ENCODE measurements at places on chromosomes 2 and 18.

DNA sequence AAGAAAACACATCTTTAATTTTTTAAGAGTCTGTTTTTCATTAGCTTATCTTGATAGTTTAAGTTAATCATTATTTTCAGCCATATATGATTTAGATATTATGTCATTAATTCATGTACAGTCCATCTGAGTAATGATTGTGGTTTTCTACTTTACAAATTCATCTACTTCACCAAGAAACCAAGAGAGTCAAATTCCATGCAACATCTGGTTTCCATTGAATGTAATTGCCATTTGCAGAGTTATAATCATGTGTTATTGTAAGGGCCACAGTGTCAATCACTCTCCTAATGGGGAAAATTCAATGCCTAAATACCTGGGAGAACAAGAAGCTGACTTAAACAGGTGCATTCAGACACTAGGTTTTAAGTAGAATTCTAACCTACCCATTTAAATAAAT is 217.2 kb upstream of the OSR1 start:
- DNase-seq = no peak

- no peak for DNase-seq
These were observed 7.6 kb downstream of the FSIP2 start for GRCh38 chr2:185745864-185746859.

DNA sequence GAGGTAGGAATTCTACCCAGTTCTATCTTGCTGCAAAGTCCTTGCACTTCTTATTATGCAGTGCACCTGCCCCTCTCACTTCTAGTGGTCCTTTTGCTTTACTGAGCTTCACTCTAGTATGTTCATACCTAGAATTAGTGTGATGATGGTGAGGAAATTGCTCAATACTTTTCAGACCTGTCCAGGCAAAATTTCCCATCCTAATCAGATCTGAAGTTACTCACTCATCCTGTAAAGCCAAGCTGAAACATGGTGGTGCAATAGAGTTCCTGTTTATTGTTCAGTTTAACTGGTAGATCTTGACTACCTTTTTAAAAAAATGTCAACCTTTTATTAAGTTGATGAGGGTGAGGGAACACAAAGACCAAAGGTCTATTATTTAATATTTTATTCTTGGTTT is 12.6 kb upstream of the FIGN start:
- no peak for DNase-seq

DNA sequence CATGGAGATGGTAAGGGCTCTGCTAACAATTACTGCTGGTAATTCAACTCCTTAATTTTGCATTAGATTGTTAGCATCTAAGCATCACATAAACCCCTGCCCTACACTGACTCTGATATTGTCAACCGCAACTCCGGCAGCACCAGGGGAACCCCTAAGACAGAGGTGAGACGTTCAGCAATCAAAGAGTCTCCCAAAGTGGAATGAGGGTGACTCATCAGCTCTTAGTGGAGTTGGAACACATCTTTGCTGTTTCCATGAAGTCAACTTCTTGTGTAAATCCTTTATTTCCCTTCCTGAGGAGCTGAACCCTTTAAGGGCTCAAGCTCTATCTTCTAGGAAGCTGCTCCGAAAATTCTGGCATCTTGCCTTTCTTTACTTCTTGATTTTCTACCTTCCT is 52.1 kb downstream of the ABCG8 start:
- no peak for DNase-seq

DNA sequence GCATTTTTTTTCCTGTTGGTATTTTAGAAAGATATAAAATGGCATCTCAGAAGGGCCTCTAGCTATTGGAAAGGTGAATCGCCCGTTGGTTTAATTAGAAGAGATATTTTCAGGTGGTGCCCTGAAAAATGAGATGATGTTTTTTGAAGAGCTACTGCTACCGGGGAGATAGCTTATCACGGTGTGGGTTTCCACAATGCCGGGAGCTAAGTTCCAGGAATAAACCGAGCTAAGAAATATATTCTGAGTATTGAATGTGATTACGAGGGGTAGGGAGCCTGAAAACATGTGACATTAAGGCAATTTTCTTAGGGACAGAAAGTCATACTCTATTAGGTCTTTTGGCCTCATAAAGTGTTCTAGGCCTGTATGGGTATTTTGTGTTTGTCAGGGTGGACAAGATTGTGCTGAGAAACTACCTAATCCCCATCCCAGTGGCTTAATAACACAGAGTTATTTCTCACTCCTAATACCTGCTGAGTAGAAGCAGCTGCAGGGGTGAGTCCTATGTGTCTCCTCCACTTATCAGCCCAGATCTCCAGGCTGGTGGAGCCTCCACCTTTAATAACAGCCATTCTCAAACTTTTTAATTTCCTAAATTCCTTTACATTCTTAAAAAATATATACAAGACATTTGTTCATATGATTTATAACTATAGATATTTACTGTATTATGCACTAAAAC is 150.2 kb downstream of the LRRTM1 start:
- DNase-seq = no peak

DNA sequence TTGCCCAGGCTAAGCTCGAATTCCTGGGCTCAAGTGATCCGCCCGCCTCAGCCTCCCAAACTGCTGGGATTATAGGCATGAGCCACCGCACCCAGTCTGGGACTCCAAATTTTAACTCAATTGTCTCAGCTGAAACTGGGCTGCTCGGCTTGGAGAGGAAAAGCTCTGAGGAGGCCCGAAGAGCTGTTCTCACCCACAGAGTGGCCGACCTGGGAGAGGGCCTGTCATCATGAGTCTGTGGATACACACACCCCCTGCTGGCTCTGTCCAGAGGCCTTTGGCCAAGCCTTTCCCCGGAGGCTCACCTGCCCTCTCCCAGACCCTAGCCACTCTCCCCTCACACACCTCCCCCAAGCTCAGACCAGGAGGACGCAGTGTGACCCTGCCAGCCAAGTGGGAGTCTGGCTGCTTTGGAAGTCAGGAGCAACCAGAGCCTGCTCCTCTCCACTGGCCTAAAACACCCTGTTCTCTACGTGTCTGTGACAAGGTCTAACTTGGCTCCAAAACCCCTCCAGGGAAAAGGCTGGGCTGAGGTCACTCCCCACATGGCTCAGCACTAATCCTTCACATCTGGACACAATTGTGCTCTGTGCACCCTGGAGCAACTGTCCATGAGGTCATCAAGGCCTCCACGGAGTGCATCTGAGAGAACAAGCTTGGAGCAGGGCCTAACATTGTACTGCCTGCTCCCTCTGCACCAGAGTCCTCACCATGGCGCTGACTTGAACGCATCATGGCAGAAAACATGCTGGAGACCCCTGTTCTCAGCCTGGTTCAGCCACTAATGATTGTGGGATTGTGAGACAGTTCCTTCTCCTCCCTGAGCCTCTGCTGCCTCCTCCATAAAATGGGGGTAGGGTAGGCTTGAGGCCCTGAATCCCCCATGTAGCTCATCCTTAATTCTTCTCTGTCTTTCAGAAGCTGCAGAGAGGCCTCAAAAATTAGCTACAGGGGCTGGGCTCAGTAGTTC is 49.9 kb upstream of the RAB6C start:
- DNase-seq = no peak

GRCh38 chr2:65043001-65043400 is 13.2 kb upstream of the CEP68 start:
- DNase-seq = no peak

- DNase-seq = no peak
These were observed 163.0 kb upstream of the SPHKAP start for GRCh38 chr2:228344531-228344930.

DNA sequence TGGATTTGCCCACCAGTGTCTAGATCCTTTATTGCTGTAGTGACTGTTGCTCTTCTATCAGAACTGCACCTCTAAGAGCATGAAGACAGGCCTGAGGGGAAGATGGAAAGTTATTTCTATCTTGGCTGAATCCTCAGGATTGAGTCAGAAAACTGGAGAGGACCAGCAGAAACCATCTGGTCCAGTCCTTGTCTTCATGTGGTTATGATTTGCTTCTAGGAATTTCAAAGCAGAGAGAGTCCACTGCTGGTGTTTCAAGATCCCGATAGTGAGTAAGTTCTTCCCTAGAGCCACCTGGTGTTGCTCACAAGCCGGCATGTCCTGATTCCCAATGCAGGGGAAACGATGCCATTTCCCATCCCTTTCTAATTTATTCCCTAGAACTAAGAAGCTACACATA is 84.2 kb downstream of the NCKAP5 start:
- DNase-seq = no peak
